ENCODE measurements at places on chromosomes 2 and 18.

GRCh38 chr2:30625701-30626100, 178.7 kb downstream of the LCLAT1 start:
- no peak for DNase-seq

DNA sequence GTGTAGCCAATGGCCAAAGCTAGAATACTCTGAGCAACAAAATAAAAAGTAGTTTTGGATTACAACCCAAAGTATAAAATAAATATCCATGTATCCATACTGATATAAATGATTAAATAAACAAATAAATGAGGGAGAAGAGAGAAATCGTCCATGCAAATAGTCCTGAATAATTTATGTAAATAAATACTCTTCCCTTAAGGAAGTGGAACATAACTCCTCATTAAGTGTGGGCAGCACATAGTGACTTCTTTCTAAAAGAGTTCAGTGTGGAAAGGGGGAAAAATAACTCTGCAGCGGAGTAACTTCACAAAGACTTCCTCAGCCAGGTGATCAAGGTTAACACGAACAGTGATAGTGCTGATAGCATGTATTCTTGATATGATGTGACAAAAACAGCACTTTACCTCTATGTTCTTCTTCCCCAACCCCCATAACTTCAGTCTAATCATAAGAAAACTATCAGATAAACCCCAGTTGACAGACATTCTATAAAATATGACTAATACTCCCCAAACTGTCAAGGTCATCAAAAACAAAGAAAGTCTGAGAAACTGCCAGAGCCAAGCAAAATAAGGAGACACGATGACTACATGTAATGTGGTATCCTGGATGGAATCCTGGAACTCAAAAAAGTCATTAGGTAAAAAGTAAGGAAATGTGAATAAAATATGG, 30.7 kb downstream of the METTL8 start:
- DNase-seq = no peak

DNA sequence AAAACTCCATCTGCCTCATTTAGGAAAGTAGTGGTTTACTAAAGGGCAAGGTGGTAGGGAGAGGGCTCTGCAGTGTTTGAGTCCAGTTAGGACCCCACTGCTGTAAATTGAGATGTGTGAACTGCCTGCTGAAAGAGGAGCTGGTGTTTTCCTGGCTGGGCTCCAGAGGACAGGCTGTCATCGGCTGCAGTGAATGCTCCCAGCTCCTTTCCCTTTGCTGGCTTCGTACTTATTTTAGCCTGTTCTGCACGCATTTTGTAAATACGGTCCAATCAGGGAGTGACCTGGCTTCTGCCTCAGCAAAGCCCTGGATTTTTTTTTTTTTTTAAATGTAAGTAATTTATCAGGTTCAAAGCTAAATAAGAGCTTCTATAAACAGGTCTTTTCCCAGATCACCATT, 37.5 kb downstream of the SLC4A3 start:
- DNase-seq = no peak

- DNase-seq = no peak
Measured at GRCh38 chr2:197204519-197205250, 105.9 kb downstream of the ANKRD44 start.

- no peak for DNase-seq
Measured at GRCh38 chr18:10453806-10454680, at the start of gene APCDD1. TSS of gene APCDD1 (plus strand) at chr18:10454635. CDS start at chr18:10454982, 347 bp downstream.

GRCh38 chr2:177501186-177501585, 108.6 kb downstream of the AGPS start:
- DNase-seq = no peak

- DNase-seq = no peak
Measured at GRCh38 chr2:70090706-70091334, 3.5 kb downstream of the PCBP1 start.

DNA sequence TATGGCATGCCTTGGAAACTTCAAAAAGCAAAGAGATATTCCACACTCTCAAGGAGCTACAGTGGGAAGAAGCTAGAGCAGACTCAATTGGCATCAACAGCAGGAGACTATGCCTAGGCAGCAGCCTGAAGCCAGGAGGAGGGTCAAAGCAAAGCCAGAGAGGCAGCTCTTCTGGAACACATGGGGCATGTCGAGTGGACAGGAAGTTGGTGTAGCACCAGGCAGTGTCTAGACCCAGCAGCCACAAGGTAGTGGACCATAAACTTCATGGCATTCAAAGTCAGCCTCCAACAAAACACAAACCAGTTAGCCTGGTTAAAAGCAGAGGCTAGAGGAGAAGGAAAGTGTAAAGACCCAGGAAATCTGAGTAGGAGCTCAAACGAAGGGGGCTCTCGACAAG, 311.2 kb upstream of the PKDCC start:
- no peak for DNase-seq

Measured in fibroblast of skin of left quadriceps (primary cell).